T-helper 1 cell (primary cell): ENCODE measurements at places on chromosomes 11 and 22.
A peak's percentile ranks its signal among the peaks of the same experiment; 100 is the strongest.

- no peak for DNase-seq
These were observed 33.7 kb downstream of the WNT11 start for GRCh38 chr11:76172583-76172982.

GRCh38 chr11:69495441-69496201 lies 14.2 kb downstream of the LINC01488 start:
- no peak for DNase-seq

GRCh38 chr11:118924591-118925585 lies 838 bp downstream of the BCL9L start:
- DNase-seq: peak; percentile 55

DNA sequence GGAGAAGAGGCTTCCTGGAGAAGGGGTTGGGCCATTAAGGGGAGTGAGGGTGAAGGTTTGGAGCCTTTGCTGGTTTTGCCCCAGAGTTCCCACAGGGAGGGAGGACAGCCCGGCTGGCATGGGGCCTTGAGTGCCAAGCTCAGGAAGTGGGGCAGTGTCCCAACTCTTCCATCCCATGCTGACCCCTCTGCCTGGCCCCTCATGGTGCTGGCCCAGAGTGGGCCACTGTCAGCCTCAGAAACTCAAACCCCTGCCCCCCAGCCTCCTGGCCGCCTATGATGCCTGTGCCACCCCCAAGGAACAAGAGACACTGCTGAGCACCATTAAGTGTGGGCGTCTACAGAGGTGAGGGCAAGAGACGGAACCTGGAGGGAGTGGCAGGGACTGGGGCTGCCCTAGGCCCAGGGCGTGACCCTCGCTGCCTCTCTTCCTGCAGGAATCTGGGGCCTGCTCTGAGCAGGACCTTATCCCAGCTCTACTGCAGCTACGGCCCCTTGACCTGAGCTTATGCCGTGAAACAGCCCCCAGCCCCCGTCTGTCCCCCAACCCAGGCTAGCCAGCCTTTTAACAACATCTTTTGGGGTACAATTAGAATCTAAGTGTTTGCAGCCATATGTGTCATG lies 5.4 kb downstream of the MUS81 start:
- no peak for DNase-seq

- no peak for DNase-seq
These were observed 313.9 kb upstream of the B3GAT1 start for GRCh38 chr11:134725716-134726639.

- DNase-seq: no peak
These were observed 36.9 kb downstream of the IGF2 start for GRCh38 chr11:2102132-2102882.

- no peak for DNase-seq
These were observed 712.4 kb downstream of the TBC1D22A start for GRCh38 chr22:47474895-47475294.

DNA sequence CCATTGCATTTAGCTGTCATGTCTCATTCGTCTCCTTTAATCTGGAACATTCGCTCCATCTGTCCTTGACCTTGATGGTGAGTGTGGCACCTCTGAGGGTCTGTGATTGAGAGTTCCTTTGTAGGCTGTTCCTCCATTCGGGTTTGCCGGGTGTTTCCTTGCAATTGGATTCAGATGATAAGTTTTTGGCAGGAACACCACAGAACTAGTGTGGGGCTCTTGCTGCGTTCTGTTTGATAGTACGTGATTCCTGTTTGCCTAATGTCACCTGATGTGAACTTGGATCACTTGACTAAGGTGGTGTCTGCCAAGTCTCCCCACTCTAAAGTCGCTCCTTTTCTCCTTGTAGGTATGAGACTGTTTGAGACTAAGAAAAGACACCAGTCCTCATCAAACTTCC lies 109.7 kb upstream of the TMEM45B start:
- no peak for DNase-seq

GRCh38 chr11:103384652-103385051 lies 275.4 kb downstream of the DYNC2H1 start:
- DNase-seq: no peak

DNA sequence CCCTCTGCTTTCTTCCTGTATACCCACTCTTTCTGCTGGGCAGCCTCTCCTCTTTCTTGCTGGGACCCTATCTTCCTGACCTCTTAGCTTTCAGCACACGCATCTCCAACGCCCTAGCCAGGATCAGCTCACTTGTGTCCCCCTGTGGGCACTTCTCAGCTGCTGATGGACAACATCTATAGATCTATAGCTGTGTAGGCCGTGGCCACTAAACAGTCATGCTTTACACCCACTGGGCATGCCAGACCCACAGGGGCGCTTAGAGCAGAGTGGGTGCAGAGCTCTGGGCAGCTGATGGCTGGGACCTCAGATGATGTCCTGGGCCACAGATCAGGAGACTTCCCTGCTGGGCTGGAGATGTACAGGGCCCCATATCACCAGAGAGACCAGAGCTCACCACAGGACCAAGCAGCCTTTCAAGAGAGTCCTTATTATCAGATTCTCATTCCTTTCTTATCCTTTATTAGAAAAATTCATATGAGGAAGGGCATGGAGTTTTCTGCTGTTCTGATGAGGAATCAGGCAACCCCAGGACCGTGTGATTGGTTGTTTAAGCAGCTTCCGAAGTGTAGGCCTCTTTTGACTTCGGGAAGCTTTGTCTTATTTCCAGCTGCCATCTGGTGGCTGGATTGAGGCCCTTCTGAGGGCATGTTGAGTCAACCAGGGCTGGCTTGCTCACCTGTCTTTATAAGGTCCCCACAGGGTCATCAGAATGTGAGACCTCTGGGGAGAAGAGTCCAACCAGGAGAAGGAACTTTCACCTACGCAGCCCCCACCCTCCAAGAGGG lies 60.5 kb downstream of the OSBP2 start:
- peak; percentile 7 for DNase-seq

DNA sequence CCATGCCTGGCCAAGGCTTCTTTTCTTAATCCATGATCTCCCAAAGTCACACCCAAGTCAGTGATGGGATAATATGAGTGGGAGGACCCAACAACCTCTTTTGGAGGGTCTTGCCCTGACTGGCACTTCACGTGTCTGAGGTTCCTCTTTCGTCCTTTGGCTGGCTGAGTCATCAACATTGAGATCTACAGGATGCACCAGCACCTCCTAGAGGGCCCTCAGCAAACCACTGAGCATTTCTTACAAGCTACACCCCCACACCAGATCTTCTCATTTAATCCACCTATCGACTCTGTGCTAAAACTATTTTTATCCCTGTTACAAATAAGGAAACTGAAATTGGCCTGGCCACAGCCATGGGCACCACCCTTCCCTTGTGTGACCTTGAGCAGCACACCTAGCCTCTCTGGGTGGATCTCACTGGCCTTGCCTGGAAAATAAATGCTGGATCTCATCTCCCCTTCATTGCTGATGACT lies 63.4 kb downstream of the FLI1 start:
- DNase-seq: peak; percentile 49

GRCh38 chr11:97118614-97119200 lies 728.9 kb downstream of the JRKL start:
- no peak for DNase-seq

- no peak for DNase-seq
These were observed 7.7 kb upstream of the APLP2 start for GRCh38 chr11:130062026-130062425.

GRCh38 chr22:31748490-31748889 lies 1.4 kb downstream of the PRR14L start:
- DNase-seq: no peak

DNA sequence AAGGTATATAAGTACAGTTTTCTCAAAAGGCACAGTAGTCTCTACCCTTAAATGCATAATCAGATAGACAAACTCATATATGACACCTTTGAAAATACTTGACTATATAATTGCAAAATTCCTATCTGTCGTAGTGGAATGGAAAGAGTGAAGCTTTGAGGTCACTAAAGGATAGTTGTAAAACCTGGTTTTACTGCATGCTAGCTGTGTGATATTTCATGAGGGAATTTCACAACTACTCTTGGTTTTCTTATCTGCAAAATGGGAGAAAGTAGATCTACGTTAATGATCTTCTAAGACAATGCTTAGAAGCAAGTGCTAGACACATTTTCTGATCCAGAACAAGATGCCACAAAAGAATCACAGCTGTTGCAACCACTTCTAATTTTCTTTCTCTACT lies 332.2 kb downstream of the AASDHPPT start:
- DNase-seq: no peak

DNA sequence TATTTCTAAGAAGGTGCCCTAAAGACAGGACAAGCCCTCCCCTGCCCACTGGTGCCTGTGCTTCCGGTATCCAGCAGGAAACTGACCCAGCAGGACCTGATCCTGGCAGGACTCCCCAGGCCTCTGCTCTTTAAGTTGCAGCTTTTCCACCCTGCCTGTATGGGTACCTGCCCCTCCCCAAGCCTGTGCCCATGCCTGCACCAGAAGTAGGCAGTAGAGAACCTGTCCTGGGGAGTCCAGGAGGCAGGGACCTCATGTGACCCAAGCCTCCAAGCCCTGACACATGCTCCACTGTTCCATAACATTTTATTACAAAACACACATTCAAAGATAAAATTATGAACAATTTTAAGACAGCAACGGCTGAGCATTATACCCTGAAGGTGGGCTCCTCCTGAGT lies 14.2 kb downstream of the CWC15 start:
- no peak for DNase-seq

- no peak for DNase-seq
These were observed 34.2 kb downstream of the DNHD1 start for GRCh38 chr11:6531267-6531752.

DNA sequence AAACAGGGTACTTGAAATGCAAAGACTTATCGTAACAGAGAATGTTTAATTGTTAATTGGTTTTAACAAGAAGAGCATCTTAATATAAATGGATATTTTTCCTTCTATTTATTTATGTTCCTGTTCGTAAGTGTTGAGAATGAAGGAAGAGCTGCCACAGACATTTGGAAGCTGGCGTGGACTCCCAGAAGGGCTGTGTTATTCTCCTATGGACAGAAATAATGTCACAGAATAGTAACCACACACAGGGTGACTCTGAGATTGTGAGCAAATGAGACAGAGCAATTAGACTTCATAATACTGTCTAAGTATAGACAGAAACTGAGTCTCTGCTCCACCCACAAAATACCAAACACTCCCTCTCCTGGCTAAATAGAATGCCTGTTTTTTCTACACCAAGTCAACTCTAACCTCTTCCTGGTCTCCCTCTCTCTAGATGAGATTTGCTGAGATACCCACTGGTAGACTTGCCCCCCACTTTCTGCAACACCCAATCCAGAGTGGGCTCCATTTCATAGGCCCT lies 6.1 kb downstream of the APOL3 start:
- no peak for DNase-seq

- no peak for DNase-seq
These were observed 4.8 kb upstream of the FAR1 start for GRCh38 chr11:13663631-13664071.

DNA sequence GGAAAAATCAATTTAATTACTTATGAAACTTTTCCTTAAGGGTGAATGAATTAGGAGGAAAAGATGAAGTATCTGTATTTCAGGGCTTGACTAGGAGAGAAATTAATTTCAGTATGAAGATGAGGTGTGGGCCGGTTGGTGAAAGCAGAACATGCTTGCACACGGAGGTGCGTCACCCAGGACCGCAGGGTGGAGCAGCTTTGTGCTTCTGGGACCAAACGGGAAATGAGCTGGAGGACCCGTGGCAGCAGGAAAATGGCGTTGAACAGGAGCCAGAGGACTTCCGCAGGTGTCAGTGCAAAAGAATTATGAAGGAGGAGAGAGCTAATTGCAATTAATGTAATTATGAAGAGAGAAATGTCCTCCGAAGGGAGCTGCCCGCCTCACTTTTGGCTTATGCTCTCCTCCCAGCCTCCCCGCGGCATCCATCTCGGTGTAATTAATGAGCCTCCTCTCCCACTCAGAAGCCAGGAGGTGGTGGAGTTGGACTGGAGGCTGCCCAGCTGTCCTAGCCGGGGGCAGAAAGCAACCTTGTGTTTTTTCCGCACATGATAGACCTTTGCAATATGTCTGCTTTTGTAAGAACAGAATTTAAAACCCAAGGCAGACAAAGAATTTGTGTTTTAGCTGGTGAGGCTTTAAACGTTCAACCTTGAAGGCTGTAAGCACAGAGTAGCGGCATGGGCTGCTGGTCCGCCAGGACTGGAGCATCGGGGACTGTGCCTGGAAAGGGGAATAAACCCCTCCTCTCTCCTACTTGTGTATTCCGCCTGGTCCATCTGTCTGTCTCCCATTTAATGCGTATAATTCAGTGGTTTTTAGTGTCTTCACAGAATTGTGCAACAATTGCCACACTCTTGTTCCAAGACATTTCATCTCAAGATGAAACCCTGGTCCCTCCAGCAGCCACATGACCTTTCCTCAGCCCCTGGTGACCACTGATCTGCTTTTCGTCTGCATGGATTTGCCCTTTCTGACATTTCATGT lies 180.6 kb downstream of the TBC1D22A start:
- no peak for DNase-seq

DNA sequence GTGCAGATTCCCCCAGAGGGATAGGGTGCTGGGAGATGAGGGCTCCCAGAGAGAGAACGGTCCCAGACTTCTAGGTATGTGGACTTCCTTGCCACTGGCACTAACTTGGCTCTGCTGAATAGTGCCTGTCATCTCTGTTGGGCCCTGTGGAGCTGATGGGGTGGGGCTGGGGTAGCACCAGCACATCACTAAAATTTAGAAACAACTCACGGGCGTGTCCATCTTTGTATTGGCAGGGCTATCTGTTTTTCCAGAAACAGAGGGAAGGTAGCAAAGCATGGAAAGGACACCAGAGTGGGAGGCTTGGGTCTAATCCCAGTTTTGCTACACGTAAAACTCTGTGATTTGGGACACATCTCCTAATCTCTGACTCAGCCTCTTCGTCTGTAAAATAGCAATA lies 25.8 kb downstream of the SWAP70 start:
- DNase-seq: no peak

GRCh38 chr11:67490727-67491065 lies 7.9 kb downstream of the AIP start:
- DNase-seq: no peak

DNA sequence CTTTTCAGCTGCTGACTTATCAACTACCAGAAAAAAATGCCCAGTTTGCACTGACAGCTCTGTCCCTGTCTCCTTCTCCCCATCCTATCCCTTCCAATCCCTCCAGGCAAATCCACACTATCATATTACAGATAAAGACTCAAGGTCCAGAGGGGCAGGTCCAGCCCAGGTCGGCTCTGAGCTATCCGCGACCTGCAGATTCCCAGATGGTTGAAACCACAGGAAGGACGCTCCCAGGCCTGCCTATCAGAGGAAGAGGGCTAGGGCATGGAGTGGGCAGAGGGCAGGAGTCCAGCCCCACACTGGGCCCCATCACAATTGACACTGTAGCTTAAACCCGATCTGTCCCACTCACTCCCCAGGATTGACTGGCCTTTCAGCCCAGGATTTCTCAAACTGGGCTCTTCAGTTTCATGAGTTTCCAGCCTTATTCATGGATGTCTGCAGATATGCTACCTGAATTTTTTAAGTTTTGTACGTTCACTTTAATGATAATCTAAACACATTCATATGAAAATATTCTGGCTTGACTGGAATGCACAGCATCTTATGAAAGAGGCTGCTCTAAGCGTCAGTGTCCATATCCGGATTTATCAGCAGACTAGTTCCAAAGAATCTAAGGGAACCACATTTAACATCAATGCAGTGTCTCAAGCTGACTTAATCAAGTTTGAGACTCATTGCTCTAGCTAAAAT lies 16.4 kb upstream of the FCHSD2 start:
- DNase-seq: no peak

GRCh38 chr11:124518989-124519451 lies 24.4 kb downstream of the OR8B12 start:
- DNase-seq: no peak

GRCh38 chr11:116870054-116870453 lies 32.6 kb upstream of the APOA1 start:
- peak; percentile 33 for DNase-seq
